NCI-H1436 treated with DMSO at 0.1 percent for 48 hours (cell line): ENCODE measurements at places on chromosomes 16 and 17.

GRCh38 chr16:73046202-73046848 is 1.6 kb downstream of the ZFHX3 start:
- no peak for DNase-seq

GRCh38 chr17:77042476-77043231 is 98.1 kb upstream of the SEC14L1 start:
- DNase-seq, result peak; percentile 70

DNA sequence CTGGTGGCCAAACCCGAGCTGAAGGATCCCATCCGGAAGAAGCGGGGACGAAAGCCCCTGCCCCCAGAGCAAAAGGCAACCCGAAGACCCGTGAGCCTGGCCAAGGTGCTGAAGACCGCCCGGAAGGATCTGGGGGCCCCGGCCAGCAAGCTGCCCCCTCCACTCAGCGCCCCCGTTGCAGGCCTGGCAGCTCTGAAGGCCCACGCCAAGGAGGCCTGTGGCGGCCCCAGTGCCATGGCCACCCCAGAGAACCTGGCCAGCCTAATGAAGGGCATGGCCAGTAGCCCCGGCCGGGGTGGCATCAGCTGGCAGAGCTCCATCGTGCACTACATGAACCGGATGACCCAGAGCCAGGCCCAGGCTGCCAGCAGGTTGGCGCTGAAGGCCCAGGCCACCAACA is 5.9 kb downstream of the CBX2 start:
- no peak for DNase-seq

- no peak for DNase-seq
Measured at GRCh38 chr16:8474587-8474986, 115.7 kb downstream of the TMEM114 start.

DNA sequence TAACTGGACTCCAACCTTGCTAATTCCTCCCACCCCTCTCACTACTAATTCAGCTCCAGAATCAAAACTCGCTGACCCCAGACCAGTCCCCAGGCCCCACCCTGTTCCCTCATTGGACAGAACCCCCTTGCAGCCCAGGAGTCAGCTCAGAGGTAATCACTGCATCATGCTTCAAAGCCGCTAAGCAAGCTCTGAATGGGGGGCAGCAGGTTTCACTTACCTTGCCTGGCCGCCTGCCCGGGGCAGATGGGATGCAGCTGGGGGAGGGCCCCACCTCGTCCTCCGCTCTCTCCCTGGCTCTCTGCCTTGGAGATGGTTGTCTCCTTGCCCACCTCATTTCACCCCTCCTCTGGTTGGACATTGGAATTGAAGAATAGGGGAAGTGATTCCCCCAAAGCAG is 4.8 kb upstream of the NGFR start:
- no peak for DNase-seq

DNA sequence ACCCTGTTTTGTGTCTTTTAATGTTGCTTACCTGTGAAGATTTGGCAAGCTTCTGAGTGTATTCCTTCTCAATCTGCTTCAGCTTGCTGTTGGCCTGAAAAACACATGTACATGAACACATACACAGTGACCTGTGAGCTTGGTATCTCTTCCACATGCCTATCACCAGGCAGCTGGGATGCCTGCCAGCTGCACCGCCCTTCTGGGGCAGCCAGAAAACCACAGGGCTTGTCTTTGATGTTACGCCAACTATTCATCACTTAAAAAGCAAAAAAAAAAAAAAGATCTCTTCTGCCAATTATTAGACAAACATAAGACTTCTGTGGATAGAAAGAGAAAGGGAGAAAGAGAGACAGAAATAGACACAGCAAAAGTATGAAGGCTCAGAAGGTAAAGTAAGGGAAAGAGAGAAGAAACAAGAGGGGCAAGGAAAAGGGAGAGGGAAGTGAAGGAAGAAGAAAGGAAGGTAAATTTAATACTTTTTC is 189.2 kb upstream of the AXIN2 start:
- peak; percentile 8 for DNase-seq

- no peak for DNase-seq
Measured at GRCh38 chr17:50132104-50132794, 2.3 kb upstream of the SAMD14 start.

DNA sequence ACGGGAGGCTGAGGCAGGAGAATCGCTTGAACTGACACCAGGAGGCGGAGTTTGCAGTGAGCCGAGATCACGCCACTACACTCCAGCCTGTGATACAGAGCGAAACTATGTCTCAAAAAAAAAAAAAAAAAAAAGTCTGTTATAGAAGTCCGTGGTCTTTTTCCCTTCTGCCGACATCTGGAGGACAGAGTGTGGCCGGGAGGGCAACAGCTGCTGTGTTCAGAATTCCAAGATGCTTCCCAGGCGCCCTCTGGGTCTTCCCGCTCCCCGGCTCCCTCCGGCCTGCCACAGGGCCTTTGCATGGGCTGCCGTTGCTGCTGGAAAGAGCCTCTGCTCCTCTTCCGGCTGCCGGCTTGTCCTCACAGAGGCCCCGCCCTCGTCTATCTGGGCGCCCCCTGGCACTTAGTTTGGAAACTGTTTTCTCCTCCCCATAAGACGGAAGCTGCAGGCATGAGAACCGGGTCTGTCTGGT is 2.4 kb upstream of the CACNA1H start:
- no peak for DNase-seq

DNA sequence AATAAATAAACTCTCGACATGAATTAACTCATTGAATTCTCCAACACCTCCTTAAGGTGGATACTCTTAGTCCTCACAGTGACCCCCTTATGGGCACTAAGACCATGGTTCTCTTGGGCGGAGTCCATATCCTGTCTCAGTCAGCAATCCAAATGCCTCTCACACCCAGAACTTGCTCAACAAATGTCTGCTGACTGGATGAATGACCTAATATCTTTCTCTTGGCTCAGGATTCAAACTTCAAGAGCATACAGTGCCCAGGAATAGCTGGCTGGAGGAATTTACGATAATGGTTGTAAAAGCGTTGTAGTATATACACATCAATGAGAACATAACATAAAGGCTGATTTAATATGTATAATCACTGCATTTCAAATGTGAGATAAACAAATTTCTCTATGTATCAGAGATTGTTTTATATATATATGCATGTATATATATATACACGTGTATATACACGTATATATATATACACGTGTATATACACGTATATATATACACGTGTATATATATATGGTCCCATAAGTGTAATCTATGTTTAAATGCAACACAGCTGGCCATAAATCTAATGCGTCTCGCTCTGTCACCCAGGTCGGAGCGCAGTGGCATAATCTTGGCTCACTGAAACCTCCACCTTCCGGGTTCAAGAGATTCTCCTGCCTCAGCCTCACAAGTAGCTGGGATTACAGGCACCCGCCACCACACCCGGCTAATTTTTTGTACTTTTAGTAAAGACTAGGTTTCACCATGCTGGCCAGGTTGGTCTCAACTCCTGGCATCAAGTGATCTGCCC is 6.5 kb upstream of the UBB start:
- no peak for DNase-seq

DNA sequence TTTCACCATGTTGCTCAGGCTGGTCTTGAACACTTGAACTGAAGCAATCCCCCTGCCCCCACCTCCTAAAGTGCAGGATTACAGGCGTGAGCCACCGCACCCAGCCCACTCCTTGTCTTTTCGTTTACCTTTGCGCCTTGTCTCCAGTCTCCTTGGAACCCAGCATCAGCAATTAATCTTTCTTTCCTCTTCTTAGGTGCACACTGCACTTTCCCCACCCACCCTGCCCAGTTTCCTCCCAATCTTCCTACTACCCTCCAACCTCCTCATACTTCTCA is 1.5 kb upstream of the CLDN7 start:
- DNase-seq, result no peak

DNA sequence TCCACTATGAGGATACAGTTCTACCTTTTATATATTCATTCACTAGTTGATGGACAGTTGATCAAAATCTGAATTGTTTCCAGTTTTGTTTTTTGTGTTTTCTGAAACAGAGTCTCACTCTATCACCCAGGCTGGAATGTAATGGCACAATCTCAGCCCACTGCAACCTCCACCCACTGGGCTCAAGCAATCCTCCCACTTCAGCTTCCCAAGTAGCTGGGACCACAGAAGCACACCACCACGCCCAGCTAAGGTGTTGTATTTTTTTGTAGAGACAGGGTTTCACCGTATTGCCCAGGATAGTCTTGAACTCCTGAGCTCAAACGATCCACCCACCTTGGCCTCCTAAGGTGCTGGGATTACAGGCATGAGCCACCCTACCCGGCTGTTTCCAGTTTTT is 21.0 kb downstream of the LSM12 start:
- DNase-seq, result no peak

DNA sequence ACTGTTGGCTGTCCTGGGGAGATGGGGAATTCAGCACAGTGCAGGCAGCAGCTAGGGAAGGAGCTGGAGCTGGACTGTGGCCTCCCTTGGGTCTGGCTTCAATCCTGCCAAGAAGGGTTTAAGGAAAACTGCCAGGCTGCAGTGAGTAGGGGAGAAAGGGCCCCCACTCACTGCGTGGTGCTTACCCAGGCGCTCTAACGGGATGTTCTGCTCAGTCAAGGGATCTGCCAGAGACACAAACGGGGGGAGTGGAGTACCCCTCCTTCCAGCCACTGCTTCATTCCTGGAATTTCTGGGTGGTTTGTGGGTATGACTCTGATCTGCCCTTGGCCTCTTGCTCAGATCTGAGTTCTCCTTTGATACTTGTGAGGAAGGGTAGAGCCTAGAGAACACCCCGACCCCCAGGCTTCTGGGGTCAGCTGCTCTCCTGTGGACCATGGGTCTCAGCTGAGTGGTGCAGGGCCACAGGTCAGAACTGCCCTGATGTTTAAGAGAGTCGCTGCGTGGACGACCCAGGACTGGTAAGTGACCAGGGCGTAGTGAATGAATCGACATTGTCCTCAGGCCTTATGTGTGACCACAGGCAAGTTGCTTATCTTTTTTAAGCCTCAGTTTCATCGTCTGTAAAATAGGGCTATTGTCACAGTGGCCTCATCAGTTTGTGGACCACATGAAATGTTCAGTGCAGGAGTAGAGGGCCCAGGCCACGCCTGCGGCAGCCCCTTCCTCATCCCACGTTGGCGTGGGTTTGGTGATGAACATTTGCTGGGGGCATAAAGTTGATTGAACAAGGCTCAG is 9.6 kb downstream of the CRISPLD2 start:
- no peak for DNase-seq
